ENCODE measurements at places on chromosomes 2 and 18.

DNA sequence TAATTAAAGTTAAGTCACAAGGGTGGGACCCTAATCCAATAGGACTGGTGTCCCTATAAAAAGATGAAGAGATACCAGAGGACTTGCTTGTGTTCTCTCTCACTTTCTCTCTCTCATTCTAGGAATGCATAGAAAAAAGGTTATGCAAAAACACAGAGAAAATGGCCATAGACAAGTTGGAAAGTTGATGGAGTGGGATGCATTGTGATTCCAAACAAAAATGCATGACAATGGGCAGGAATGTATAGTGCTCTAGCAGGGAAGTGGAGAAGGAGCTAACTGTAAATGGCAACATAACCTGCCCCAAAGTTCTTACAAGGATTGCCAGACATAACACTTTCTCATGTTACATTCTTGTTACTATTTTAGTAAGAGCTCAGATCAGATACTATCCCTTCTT lies 301.6 kb upstream of the LRATD1 start:
- no peak for DNase-seq

- DNase-seq, result no peak
Observed at GRCh38 chr2:147294825-147295392, 549.9 kb upstream of the ACVR2A start.

- DNase-seq, result no peak
Observed at GRCh38 chr2:183519371-183520056, 395.3 kb downstream of the NUP35 start.

- no peak for DNase-seq
Observed at GRCh38 chr2:219537657-219538488, 5.7 kb downstream of the CHPF start.

- no peak for DNase-seq
Observed at GRCh38 chr2:207767461-207768167, 2.1 kb downstream of the FZD5 start.

DNA sequence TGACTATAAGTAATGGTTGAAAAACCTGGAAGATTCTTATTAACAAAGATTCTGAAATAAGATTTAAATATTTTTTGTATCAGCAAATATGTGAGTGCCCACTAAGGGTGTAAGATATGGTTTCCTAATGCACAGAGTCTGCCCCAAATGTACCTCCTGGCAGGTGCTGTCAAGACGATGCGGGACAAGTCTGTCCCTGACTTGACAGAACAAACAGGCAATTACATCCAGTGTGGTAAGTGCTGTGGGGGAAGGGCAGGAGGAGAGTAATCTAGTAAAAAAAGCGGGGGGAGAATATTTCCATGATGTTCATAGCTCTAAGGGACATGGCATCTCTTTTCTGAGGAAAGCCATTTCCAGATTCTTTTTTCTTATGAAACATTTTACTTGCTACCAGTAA lies 127.5 kb downstream of the COL4A4 start:
- DNase-seq, result no peak

Measured in stimulated activated CD4-positive, alpha-beta T cell treated with anti-CD3 and anti-CD28 coated beads, Interleukin-15, amount 100 ng/mL, for 1 hour (primary cell).